ENCODE measurements at places on chromosomes 6 and 20.

DNA sequence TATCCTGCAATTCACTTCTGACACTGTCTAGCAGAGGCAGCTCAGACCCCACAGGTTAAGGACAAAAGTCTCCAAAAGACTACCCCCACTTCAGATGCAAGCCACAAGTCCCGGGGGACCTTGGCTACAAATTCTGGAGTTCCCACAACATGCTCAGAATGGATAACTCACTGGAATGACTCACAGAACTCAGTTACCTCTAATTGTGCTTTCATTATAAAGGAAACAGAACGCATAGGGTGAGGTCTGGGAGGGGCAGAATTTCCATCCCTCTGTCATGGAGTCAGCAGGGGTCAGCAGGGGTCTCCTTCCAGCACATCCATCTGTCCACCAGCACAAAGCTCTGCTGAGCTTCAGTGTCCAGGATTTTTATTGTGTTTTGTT is 184.2 kb downstream of the CDH4 start:
- DNase-seq = peak; percentile 10

GRCh38 chr6:14930366-14930989 is 315.4 kb upstream of the JARID2 start:
- DNase-seq = no peak

DNA sequence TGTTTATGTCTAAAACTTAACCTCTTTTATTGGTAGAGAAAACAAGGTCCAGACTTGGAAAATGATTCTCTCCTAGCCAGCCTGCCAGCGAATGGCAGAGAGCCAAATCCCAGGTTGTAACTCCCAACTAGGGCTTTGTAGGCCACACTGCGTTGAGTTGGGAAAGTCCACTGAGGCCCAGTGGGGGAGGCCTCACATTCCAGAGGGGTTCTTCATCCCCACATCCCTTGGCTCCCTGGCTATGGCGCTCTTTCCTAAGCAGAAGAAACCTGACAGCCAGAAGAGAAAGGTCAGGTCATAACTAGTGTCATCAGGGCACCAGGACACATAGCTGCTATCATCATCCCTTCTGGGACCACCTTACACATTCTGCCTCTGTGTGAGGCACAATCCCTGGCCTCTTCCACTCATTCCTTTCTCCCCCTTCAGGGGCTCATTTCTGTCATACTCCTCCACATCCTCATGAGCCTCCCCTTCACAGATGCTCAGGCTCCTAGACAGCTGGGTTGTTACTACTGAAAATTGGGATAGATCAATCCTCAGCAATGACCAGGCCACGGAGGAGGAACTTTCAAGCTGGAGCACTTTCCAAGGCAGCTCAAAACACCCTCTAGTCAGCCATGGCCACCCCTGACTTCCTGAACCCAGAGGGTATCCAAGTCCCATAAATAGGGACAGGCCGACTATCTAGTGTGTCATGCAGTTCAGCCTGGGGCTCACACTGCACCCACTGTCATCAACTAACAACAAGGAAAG is 48.6 kb downstream of the TCP11 start:
- DNase-seq = peak; percentile 72

GRCh38 chr6:69719602-69720193 is 77.1 kb downstream of the LMBRD1 start:
- DNase-seq = peak; percentile 50

DNA sequence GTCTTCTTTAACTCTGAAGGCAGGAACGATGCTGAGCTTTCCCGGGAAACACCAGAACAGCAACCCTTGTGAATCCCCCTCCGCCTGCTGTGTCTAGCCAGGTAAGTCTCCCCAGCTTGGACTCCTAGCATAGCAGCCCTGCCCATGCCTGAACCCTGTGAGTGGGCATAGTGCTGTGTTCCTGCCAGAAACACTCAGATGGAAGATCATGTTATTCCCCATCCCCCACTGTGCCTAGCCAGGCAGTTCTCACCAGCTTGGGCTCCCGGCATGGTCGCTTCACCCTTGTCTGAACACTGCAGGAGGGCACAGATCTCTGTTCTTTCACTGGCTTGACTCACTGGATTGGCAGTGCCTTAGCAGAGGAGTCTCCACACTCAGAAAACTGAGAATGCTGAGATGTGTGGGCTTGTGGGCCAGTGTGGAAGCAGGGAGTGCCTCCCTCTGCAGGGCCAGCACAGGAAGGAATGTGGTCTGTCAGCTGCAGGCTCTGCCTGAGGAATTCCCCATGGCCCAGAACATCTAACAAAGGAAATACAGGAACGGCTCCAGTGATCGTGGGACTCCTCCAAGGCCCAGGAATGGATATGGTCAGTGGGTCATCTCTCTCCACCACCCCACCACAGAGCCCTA is 440.1 kb upstream of the ADGRB3 start:
- DNase-seq = no peak

DNA sequence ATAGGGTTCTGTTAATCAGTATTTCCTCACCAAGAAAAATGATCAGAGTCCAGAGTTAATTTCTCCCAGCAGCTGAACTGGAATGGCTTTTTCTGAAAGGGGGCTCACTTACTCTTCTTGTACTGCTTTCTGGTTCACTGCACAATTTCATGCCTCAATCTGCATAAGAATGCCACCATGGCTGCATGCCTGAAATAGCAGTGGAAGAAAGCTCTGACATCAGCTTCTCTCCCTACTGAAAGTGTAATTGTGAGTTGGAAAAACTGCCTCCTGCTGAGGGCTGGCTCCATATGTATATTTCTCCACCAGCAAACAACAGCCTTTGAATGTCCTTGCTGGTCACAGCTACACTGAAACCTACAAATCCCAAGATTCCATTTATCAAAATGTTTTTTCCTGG is 1027.2 kb upstream of the GJE1 start:
- DNase-seq = peak; percentile 80

GRCh38 chr20:47349365-47350180 is 6.9 kb downstream of the ZMYND8 start:
- peak; percentile 63 for DNase-seq

DNA sequence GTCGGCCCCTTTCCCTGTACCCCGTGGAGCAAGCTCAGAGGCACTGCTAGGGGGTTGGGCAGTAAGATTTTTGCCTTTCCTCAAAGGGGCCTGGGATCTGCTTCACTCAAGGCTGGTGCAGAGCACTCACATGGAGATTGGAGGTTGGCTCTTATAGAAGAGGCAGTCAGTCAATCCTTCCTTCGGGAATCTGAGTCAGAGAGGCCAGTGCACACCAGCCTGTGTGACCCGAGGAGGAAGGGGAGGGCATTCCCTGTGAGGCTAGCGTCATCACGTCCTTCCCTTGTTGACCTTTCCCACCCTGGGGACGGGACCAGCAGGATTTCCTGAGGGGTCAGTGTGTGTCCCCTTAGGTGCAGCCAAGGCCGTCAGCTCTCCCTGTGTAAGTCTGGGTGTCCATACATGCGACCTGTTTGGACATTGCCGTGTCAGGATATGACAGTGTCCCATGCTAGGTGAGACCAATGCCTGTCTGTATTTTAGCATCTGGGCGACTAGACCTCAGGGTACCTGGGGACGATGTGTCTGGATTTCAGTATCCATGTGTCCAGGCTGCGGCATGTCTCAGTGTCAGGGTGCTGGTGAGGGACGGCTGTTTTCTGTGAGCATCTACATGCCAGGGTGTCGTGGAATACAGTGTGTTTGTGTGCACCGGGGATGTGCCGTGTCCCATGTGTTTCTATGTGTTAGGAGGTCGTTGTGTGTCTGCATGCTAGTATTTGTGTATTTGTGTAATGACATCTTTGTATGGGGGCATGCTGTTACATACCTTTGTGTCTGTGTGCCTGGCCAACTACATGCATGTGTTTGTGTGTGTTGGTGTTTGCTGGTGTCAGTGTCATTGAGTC is 2.8 kb upstream of the ZNF512B start:
- DNase-seq = no peak

DNA sequence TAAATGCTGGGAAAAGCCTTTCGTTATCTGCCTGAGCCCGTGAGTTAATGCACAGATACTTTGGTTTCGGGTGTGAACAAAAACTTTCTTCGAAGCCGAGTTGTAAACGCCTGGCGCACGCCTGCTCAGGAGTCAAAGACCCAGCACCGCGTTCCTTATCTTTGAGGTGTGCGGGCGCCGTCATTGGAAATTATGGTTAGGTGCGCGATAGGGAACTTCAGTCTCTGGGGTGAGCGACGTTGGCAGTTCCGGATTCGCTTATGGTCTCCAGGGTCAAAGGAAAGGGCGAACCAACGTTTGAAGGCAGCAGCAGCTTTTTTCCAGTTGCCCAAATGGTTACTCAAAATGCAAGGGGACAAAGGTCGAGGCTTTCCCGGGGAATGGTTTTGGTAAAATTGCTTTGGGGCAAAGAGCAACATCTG is 853 bp downstream of the SLC22A3 start:
- DNase-seq = peak; percentile 17

- peak; percentile 17 for DNase-seq
Observed at GRCh38 chr6:45072016-45072415, 256.1 kb upstream of the RUNX2 start.

DNA sequence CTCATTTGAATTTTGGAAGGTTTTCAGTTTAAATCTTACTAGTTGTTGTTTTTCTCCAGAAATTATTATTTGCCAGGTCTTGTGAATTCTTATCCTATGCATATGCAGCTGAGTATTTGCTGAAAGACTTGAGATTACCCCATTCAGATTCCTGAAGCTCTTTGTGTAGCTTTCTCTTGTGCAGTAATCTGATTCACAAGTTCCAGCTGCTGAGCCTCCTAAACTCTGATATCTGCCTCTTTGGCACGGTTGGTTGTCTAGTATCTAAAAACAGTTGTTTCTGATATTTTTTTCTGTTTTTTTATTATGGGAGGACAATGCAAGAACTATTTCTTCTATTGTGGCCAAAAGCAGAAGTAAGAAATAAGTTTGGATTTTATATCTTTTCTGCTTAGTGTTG is 863.9 kb upstream of the MANEA start:
- DNase-seq = no peak

DNA sequence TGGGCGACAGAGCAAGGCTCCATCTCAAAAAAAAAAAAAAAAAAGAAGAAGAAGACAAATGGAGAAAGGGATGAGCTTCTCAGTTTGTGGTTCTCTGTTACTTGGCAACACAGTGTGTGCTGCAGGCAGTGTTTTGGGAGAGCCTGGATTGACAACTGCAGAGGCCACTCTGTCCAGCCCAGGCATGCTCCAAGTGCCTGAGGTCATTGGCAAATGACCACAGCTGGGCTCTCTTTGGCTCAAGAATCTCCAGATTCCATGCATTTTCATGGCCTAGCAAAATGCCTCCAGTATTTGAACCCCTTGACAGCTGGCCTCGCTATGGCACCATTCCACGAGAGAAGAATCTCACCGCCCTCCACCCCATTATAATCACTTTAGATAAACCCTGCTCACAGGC is 126.2 kb downstream of the ANKRD60 start:
- no peak for DNase-seq

DNA sequence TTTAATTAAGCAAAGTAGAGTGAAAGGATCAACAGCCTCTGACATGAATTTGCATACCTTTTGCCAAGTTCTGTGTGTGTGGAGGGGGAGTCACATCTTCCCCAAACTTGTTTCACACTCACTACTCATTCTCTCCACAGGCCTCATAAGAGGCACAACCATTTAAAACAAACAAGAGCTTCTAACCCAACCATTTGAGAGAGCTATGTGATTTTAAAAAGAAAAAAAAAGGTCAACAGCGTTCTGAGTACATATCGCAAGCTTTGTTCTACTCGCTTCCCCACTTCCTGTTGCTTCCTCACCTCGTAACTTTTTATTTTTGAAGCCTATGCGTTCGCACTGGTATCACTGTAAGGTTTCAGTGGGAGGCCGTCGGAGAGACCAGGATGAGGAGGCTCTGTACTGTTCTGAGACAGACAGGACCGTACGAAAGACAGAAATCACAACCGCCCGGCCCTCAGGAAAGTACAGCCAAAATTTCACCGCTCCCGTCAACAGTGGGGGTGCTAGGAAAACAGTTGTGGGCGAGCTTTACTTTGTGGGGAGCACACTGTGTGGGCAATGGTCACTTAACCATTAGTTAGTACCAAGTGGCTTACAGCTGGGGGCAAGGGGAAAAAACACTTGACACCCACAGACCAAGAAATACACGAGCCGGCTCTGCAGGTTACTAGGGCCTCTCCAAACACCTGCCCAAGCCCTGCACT is 61.3 kb downstream of the TRERF1 start:
- no peak for DNase-seq

- DNase-seq = no peak
Observed at GRCh38 chr6:71334768-71335167, 46.2 kb downstream of the OGFRL1 start.

DNA sequence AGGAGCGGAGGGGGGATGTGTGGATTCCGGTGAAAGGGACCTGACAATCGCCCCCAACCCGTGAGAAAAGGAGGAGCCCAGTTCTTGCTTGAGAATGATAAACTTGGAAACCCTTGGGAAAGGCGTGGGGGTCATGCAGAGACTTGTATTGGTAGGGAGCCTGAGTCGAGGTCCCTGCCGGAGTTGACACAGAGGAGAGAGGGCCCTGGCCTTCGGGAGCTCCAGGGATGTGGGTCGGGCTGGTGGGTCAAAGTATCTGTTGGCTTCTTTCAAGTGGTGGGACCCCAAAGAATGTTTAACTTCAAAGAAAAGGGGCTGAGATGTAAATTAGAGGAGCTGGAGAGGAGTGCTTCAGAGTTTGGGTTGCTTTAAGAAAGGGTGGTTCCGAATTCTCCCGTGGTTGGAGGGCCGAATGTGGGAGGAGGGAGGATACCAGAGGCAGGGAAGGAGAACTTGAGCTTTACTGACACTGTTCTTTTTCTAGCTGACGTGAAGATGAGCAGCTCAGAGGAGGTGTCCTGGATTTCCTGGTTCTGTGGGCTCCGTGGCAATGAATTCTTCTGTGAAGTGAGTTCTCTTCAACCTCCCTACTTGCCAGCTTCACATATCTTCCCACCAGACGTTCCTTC is 571 bp downstream of the CSNK2B start:
- peak; percentile 51 for DNase-seq

GRCh38 chr20:17227669-17228623 is 1.1 kb downstream of the PCSK2 start:
- DNase-seq = peak; percentile 5

DNA sequence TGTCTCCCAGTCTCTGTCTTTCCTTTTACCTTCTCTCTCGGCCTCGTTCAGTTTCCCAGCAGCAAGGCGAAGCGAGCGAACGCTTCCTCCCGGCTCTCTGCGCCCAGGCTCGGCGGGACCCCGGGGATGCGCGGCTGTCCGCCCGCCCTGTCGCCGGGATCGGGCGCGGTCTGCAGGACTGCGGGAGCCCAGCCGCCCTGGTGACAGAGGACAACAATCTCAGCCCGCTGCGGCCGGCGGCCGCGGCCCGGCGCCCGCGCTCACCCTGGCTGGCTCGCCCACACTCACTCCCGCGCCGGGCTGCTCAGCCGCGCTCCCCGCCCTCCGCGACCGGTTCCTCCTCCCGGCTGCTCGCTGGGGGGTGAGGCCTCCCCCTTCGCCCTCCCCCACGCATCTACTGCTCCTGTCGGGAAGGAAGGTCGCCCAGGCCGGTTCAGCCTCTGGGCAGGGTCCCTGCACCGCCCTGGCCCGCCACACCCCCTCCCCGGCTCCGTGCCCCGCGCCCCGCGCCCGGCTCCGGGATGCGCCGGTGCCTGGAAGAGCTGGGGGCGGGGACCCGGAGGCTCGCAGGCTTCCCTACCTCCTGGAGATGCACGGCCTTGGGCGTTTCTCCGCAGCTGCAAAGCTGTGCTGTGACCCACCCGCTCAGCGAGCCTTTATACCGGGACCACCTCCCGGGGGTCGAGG is 410 bp downstream of the SYNE1 start:
- peak; percentile 46 for DNase-seq

GRCh38 chr6:12504325-12504966 is 212.1 kb upstream of the PHACTR1 start:
- peak; percentile 22 for DNase-seq

Data from iris pigment epithelial cell (primary cell).